CD4-positive, alpha-beta T cell treated with Interleukin-15 for 4 hours (primary cell): ENCODE measurements at places on chromosomes 6 and 20.

- no peak for DNase-seq
These were observed 81.1 kb upstream of the CD2AP start for GRCh38 chr6:47396401-47397069.

DNA sequence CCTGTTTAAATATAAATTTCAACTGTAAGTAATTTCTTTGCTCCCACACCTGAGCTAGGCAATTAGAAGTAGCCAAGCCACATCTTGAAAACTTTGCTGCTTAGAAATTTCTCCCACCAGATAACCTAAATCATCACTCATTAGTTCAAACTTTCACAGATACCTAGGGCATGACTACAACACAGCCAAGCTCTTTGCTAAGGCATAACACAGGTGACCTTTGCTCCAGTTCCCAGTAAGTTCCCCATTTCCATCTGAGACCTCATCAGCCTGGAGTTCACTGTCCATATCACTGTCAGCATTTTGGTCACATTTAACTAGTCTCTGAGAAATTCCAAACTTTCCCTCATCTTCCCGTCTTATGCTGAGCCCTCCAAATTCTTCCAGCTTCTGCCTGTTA, 79.8 kb upstream of the OPRM1 start:
- no peak for DNase-seq

GRCh38 chr6:109854541-109855308, 123.4 kb upstream of the GPR6 start:
- DNase-seq: no peak

DNA sequence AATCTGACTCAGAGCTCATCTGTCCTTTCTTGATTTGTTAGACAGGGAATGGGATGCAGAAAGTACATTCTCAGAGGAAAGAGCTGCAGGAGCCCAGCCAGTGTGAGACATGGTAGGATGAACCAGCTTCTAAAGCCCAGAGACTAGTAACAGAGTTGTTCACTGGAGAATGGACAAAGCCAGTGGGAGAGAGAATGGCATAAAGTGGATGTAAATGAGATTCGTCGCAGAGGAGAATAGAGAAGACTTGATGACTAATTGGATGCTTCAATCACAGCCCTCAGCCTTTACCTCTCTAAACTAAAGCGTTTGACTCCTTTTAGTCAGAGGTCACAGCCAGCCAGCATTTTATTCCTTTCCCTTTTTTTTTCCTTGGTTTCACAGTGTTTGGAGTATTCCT, 25.5 kb upstream of the L3MBTL3 start:
- no peak for DNase-seq

DNA sequence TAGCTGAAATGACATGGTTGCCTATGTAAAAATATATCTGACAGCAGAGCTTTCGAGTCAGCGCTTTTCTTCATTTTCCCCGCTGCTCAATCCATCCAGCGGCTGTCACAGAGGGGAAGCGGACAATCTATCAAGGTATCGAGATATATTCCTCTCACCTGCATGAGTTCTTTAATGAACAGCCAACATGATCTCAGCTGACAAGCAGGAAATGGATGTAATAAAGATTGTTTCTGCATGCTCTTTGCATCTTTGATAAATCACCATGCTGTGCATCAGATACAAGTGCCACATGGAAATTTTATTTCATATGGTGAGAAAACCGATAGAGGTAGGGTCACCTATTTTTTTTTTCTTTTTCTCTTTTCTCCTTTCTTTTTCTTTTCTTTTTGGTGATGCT, 602.3 kb upstream of the MMS22L start:
- DNase-seq: no peak

DNA sequence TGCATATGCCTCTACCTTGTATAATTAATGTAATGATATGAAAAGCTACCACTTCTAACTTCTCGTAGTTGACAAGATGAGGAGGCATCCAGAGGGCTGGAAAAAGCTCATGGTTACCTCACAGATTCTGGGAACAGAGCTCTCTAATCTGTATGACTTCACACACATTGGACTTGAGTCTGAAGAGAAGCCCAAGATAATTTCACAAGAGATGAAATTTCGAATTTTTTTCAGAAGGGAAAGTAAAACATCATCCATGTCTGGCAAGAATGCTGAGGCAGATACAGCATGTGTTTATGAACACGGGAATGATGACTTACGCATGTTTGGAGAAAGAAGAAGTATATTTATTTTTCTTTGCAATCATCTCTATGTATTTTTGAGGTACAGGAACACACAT, 141.8 kb upstream of the TENT5A start:
- no peak for DNase-seq
